Activated B cell treated with CpG ODN at 0.5 μM for 24 hours (primary cell): ENCODE measurements at places on chromosomes 12 and 14.

DNA sequence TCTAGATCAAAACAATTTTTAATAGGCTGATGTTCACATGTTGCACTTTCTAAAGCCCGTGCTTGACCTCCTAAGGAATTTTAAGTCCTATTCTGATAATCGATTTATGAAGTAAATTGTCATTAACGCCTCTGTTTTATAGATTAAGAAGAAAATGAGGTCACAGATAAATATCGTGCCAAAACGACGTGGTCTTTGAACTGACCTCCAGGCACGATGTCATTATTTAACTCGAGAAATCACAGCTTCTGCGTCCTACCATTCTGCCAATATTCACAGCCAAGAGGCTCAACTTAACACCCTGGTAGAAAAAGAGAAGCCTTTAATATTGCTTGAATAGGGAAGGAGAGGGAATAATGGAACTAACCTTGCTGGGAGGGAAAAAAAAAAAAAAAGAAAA, 888 bp upstream of the EEA1 start:
- no peak for DNase-seq

GRCh38 chr14:59897757-59898383, 22.1 kb upstream of the LRRC9 start:
- no peak for DNase-seq

GRCh38 chr12:58419196-58419760, 477.9 kb downstream of the ATP23 start:
- no peak for DNase-seq

DNA sequence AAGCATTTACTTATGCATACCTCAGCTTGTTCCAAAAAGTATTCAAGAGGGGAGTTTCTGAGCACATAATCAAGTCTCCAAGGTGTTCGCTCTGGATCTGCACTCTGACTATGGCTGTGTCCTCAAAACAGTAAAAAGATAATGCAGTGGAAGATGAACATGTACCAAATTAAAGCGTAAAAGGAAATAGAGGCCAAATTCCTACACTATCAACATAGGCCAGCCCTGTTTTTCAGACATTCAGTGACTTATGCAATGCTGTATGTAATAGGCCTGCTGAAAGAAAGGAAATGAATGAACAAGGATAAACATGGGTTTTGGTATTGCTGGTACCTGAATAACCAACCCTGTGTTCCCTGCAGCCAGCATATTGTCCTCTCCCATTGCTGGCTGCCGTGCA, 115.7 kb downstream of the SAMD4A start:
- DNase-seq = no peak
